ENCODE measurements at places on chromosomes 3 and 15. TPM values are rescaled to one million over a fixed set of nuclear protein-coding genes. Genes with fewer than 3 reads are reported as not detected.

Gene IQCB1
- 6.4 TPM for total RNA-seq

DNA sequence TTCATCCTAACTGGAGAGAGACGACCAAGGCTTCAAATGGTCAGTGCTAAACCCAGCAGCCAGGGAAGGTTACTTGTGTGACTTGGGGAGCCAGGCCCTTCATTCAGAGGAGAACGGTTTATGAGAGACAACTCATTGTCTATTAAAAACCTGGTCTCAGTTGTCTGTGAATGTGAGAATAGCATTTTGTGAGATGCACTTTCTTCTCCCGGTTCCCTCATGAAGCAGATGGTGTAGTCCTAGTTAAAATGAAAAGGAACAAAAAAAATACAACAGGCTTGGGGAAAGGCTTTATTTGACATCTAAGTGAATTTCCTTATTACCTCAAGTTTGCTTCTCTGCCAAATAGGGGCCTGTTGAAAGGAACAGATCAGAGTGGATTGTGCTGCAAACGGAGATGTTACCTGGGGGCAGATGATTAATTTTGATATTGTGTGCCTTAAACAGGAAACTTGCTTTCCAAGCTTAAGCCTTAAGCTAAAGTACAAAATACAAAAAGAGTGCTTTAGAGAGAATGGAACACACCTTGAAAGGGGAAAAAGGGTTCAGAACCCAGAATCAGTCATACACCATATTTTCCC, 202.7 kb upstream of the BHLHE40 start:
- no peak for DNase-seq
- H3K27me3 ChIP-seq: no peaks in the 10 kb centered on the region
- no peaks in the 10 kb centered on the region for H3K4me1 ChIP-seq
- H3K27ac ChIP-seq: no peak overlapping the region
- no peak overlapping the region for H3K4me3 ChIP-seq
- H3K36me3 ChIP-seq: no peaks in the 10 kb centered on the region

Gene FETUB
- 55.1 TPM for total RNA-seq

GRCh38 chr3:23239211-23240068, 36.3 kb downstream of the UBE2E2 start:
- H3K36me3 ChIP-seq: no peaks in the 10 kb centered on the region
- no peak for DNase-seq
- H3K27me3 ChIP-seq: no peaks in the 10 kb centered on the region
- H3K4me1 ChIP-seq: peaks cover 15% of the 10 kb centered on the region
- no peak overlapping the region for H3K4me3 ChIP-seq

Gene SLC27A2
- total RNA-seq: 183 TPM

All from right lobe of liver (tissue), 6 donors.